Islet precursor cell (in vitro differentiated cells): ENCODE measurements at places on chromosomes 6 and 20.

GRCh38 chr6:107120404-107120803 lies 5.1 kb upstream of the BEND3 start:
- DNase-seq: no peak

DNA sequence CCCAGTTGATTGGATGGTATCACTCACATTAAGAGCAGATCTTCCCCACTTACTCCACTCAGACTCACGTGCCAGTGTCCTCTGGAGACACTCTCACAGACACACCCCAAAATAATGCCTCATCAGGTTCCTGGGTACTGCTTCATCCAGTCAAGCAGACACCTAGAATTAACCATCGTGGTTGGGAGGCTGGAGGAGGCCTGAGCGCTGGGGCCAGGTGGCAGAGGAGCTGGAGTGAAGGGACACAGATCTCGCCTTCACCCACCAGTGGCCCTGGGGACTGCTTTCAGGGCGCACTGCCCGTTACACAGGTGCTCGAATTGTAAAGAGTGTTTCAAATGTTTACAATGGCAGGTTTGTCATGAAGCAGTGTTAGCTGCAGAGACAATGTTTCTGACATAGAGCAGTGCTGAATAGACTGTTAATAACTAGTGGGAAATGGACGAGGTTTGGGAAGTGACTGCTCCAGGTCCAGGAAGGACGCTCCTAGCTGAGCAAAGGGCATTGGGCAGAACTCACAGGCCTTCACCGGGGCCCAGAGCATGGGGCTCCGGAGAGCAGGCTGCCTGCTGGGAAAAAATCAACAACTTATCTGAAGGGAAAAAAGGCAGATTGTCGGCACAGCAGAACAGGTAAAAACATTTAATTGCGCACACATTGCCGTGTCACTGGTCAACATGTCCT lies 38.4 kb downstream of the TMEM242 start:
- peak; percentile 38 for DNase-seq

DNA sequence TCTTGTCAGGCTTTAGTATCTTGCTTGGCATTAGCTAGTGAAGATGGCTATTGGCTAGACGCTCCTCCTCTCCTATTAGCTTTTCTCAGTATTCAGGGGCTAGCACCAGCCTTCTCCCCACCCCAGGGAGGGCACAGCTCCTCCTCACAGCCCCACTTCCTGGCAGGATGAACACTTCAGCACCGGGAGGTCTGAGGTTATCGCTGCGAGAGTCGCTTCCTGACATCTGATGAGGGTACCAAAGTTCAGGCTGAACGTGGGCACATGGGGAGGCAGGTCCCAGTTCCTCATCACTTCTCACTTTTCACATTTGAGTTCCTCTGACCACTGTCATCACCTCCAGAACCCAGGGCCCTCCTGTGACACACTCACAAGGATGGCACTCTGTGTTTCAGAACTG lies 66.6 kb downstream of the LAMA4 start:
- no peak for DNase-seq

DNA sequence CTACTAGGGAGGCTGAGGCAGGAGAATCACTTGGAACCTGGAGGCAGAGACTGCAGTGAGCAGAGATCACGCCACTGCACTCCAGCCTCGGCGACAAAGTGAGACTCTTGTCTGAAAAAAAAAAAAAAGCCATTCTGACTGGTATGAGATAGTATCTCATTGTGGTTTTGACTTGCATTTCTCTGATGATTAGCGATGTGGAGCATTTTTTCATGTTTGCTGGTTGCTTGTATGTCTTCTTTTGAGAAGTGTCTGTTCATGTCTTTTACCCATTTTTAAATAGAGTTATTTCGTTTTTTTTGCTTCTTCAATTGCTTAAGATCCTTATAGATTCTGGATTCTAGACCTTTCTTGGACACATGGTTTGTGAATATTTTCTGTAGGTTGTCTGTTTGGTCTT lies 103.5 kb upstream of the SIM1 start:
- DNase-seq: no peak

DNA sequence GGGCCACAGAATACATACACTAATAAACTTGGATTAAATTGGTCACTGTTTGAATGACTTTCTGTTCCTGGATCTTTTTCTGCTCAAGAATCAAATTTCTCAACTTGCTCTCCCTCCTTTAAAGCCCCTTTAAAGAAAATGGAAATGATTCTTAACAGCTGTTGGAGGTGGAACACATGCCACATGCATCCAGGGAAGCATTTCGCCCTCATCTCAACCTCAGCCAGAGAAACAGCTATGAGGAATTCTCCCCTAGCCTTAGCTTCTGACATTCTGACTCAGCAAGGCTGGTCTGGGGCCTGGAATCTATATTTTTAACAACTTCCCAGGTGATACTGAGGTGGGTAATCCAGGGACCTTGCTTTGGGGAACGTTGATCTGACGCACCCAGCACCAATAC lies 263.4 kb upstream of the ECI2 start:
- no peak for DNase-seq

GRCh38 chr6:43575105-43575771 lies 600 bp downstream of the XPO5 start:
- DNase-seq: peak; percentile 76

DNA sequence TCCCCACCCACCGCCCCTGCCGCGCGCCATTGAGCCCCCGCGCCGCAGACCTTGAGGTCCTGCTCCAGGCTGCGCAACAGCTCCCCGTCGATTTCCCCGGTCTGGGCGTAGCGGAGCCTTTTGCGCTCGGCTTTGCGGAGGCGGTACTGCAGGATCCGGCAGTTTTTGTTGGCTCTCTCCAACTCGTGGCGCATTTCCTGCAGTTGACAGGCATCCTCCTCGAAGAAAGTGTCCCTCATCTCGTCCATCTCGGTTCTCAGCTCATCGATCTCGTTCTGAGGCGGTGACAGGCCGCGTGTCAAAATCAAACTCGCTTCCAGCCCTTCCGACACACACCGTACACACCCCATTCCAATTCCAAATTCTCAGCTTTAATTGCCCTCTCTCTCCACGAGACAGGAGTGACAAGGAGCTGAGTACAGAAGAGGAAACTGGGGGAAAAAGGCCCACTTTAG lies 4.3 kb downstream of the MTCL3 start:
- DNase-seq: peak; percentile 80

- peak; percentile 72 for DNase-seq
Measured at GRCh38 chr20:17036541-17036940, 190.3 kb upstream of the PCSK2 start.

DNA sequence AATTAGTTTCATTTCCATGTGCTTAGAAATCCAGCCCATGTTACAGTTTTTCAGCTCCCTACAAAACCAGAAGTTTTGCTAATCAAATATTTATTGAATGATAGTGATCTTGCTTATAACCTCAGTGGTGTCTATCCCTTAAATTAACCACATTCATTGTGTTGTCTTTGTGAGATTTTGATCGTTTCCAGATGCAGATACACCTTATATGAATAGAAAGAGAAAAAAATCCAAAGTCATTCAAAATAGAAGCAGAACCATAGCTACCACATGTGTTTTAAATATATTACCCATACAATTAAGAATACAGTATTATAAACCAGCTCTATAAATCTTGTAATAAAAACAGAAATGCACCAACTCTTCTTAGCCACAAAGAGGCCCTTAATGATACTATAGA lies 60.6 kb upstream of the RREB1 start:
- no peak for DNase-seq

- no peak for DNase-seq
Measured at GRCh38 chr6:143746202-143747119, 68.7 kb downstream of the PHACTR2 start.

- DNase-seq: no peak
Measured at GRCh38 chr6:106163446-106163965, 77.4 kb downstream of the PRDM1 start.

GRCh38 chr6:129195643-129196042 lies 312.7 kb downstream of the LAMA2 start:
- DNase-seq: peak; percentile 47

DNA sequence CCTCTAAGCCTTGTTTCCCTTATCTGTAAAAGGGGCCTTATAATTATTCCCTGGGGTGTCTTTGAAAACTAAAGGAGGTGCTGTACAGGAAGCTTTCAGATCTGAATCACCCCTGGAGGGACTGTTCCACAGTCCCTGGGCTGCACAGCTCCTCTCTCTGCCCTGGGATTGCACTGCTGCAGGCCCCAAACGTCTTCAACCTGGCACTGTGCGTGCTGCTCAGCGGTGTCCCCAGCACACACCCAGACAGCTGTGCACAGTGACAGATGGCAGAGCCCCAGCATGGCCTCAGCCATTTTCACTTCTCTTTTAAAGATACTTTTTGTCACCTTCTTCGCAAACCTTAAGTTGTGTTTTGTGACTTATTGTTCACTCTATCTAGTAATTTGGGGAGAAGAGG lies 50.7 kb upstream of the INSM1 start:
- no peak for DNase-seq

DNA sequence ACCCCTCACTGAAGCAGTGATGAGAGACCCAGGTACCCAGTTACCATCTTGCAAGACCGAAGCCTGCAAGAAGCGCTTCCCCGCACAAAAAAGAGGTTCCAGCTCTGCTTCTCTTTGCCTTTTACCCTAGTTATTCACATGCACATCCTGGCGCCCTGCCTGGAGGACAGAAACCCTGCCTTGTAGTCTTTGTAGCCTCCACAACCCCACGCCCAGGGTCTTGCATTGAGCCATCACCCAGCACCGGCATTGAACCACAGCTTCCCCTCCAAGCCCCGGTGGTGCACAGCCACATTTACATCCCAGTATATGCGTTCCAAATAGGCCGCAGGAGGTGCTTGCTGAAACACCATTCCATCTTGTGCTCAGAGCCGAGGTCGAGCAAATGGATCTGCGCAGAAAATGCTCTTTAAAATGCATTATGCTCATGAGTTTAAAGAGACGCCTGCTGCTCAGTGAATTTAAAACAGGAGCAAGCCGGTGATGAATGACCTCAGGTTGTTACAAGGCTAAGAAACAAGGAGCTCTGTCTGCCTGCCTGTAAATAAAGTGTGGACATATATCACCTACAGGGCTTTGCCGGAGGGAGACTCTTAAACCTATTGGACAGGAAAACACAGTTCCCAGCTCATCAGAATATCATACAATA lies 61.7 kb downstream of the GNAS-AS1 start:
- no peak for DNase-seq

DNA sequence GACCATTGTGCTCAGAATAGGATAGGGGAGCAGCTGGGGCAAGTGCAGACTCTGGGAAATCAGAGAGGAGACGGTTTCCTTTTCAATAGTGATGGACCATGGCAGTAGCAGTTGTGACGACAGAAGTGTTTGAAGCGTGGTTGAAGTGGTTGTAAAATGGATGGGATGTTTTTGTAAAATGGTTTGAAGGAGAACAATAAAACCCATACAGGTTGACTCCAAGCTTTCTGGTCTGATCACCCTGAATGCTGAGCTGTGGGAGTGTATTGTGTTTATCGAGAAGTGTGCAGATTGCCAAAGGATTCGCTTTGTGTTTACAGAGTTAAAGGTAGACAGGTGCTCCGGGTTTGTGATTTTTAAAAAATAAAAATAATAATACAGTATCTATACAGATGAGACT lies 255.2 kb upstream of the SULF2 start:
- no peak for DNase-seq

GRCh38 chr6:138818496-138819194 lies 22.8 kb downstream of the ECT2L start:
- DNase-seq: no peak

GRCh38 chr20:40192529-40192928 lies 496.5 kb downstream of the MAFB start:
- DNase-seq: no peak

- DNase-seq: no peak
Measured at GRCh38 chr20:63814891-63815614, 16.0 kb downstream of the ZBTB46 start.

- peak; percentile 77 for DNase-seq
Measured at GRCh38 chr20:39893003-39893685, 795.9 kb downstream of the MAFB start.

DNA sequence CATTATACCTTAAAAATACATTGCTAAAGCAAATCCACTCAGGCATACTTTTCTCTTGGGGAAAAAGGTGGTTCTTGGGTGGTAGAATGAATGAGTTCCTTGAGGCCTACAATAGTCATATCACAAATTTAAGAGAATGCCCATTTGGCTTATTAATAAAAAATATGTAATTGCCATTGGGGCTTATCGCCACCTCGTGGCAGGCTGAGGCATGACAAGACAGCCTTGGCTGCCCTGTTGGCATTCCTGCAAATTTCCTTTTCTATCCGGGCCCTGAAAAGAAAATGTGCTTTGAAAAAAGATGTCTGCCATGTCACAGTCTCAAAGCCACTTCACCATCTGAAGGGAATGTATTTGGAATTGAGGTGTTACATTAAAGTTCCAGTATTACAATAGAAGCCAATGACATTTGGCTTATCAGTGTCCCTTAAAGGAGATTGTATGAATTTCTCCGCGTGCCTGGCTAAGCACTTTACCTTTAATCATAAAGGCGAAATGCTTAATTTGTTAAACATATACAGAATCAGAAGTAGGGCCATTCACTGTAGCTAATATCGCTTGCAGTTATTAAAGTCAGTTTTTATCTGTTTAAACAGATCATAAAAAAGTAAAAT lies 188.3 kb upstream of the ZFP64 start:
- no peak for DNase-seq

- DNase-seq: no peak
Measured at GRCh38 chr6:90118581-90118980, 178.1 kb downstream of the BACH2 start.

GRCh38 chr6:81511423-81511822 lies 241.1 kb downstream of the TENT5A start:
- no peak for DNase-seq

DNA sequence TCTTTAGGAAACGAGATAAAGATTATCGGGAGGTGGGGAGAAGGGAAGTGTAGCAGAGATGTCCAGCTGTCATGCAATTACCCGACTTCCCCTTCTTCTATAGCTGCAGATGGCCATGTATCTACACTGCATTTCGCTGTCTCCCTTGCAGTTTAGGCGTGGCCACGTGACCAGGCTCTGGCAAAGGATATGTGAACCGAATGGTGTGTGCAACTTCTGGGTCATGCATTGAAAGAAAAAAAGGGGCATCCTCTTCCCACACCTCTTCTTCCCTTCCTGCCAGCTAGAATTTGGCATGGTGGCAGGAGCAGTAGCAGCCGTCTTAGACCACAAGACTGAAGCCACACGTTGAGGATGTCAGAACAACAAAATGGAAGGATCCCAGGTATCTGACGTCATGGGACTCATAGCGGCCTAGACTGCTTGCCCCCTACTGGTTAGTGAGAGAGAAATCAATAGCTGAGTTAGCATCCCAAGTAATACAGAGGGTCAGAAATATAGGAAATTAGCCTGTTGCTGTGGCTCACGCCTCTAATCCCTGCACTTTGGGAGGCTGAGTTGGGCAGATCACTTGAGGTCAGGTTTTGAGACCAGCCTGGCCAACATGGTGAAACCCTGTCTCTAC lies 32.8 kb downstream of the TCF15 start:
- DNase-seq: no peak

- peak; percentile 83 for DNase-seq
Measured at GRCh38 chr6:35181933-35182612, 31.7 kb upstream of the SCUBE3 start.

- DNase-seq: no peak
Measured at GRCh38 chr20:20521736-20522135, 153.8 kb downstream of the INSM1 start.
